Suppressor macrophage treated with lipopolysaccharide for 1 hour (primary cell): ENCODE measurements at places on chromosomes 13 and 19.

DNA sequence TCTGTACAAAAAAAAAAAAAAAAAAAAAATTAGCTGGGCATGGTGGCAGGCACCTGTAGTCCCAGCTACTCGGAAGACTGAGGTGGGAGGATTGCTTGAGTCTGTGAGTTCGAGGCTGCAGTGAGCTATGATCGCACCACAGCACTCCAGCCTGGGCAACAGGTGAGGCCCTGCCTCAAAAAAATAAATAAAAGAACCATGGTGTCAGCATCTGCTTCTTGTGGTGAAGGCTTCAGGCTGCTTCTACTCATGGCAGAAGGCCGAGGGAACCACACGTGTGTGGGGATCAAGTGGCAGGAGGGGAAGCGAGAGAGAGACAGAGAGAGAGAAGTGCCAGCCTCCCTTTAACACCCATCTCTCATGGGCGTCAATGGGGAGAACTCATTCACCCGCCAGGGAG is 13.5 kb downstream of the BCL3 start:
- peak; percentile 1 for DNase-seq

GRCh38 chr19:29837448-29837981 is 25.7 kb downstream of the CCNE1 start:
- DNase-seq: no peak

GRCh38 chr19:47447470-47448359 is 24.0 kb downstream of the SLC8A2 start:
- peak; percentile 59 for DNase-seq

DNA sequence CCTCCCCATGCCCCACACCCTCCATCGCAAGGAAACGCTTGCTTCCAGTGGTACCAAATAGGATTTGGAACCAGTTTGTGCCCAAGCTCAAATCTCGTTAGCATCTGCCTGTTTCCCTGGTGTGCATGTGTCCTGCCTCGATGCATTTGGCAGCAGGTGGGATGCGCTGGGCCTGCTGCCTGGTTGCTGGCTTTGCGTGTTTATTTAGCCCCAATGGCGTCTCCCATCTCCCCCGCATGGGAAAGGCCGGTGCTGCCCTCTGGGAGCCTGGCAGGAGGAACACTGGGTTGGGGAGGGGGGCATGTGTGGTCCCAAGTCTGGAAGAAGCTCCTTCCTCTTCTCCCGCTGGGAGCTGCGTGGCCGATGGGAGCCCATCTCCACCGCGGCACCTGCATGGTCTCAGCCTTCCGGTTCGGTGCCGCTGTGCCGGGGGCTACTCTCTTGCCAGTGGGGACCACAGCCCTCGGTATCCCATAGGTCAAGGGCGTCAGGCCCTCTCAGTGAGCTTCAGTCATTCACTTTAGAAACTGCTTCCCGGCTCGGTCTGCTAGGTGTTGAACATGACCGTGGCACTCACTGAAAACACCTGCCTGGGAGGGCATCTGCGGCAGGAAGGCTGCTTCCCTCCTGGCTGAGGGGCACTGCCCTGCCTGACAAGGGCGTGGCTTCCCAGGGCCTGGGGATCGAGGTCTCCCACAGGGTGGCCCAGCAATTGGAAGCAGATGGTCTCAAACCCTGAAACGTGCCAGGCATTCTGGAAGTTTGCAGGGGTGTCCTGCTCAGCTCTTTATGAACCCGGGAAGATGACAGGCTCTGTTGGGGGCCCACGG is 11.8 kb upstream of the F7 start:
- DNase-seq: no peak

DNA sequence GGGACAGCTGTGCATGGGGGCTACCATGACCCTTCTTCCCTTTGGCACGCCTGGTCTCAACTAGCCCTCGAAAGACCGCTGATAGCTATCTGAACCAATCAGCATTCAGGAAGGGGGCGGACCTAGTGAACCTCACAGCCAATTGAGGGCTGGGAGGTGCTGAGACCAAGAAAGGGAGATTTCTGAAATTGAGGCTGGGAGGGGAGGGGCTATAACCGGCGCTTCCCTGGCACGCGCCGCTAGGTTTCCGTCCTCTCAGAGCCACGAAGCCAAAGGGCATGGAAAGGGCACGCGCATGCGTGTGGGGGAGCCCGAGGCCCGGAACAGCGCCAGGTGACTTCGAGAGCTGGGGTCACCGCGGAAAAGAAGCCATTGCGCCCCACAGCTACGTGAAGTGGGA is 4.2 kb upstream of the PAFAH1B3 start:
- DNase-seq: no peak
